ENCODE measurements at places on chromosomes 12 and 14.

DNA sequence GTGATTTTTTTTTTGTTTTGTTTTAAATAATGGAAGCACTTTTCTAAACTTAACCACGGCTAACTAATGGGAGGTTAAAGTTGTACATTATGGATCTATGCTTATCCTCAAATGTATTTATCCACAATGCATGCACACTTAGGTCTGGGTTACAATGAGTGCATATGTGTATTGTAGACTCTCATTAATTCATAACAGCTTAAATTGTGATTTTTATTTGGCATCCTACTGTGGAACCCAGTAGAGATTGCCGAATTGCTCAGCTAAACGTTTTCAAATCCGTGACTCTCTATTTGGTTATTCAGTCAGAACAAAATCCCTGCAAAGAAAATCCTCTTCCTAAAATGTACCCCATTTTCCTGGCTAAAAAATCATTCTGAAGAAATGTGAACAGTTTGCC, 244.0 kb downstream of the SLC25A21 start:
- DNase-seq, result no peak

- DNase-seq, result no peak
These were observed 21.8 kb downstream of the FKBP11 start for GRCh38 chr12:48903363-48903981.

DNA sequence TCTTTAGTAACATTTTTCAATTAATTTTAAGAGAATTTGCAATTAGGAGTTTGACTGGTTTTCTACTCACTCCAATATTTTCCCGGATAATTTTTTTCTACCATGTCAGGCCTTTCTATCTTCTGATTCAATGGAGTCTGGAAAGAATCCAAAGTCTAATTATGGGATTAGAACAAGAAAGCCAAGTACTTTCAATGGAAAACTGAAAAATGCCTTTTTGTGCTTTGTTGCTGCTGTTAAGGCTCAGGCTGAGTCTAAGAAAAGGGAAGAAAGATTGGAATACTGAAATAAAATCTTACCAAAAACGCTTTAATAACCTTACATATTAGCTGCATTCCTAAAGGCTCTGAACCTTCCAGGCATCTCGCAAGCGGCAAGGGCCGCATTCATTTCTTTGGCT, 24.4 kb upstream of the DHRS4 start:
- no peak for DNase-seq

DNA sequence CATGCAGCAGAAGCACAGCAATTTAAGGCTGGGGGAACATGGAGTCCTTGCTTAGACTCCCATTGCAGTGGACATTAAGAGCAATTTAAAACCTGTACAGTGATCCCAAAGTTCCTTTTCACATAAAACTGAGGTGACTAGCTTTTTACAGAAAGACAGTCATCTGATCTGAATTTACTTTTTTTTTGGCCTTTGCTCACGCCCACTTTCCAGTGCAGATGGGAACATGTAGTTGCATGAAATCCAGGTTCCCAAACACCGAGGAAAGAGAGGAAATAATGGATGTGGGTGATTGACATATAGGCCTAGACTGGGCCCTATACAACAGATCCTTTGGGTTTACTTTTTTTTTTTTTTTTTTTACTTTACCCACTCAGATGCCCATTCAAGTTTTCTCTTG, 126.4 kb upstream of the PTPRB start:
- DNase-seq, result no peak

- no peak for DNase-seq
These were observed 96.7 kb upstream of the NOVA1 start for GRCh38 chr14:26694521-26694920.

GRCh38 chr14:89849931-89850330, 104.6 kb downstream of the EFCAB11 start:
- no peak for DNase-seq

- DNase-seq, result no peak
These were observed 77.6 kb downstream of the SINHCAF start for GRCh38 chr12:31248337-31248736.

- DNase-seq, result no peak
These were observed 15.1 kb downstream of the FAIM2 start for GRCh38 chr12:49888461-49889151.

DNA sequence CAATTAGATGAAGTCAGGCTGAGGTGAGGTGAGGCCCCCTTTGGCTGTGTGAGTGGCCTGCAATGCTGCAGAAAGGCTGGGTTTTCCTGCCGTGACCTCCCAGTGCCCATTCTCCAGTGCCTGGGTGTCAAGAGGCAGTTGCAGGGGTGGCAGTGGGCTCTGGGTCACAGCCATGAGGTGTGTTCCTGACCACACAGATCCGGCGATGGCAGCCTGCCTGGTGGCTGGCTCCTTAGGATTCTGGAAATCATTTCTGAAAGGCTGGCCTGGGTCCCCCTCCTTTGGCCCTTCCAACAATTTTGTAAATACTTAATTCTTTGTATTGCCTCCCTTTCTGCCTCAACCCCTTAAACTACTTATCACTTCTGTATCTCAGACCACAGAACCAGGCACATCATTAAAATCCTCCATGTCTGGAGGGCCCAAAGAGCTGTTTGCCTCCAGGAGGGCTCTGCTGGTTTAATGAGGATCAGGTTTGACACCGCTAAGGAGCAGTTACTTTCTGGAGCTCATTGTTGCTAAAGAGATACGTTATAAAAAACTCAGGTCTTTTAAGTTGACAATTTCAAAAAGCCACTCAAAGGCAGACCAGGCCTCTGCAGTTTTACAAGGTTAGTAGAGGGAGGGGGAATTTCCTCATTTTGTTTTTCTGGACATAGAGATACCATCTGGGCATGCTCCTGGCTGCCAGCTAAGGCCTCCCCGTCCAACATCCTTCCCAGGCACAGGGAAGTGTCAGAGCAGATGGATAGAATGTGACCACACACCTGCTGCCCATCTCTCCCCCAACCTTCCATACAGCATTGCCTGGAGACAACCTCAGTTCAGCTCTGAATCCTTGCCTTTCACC, 204.4 kb downstream of the FOXN3 start:
- DNase-seq, result no peak

- DNase-seq, result peak; percentile 93
These were observed 2.4 kb downstream of the ADCY4 start for GRCh38 chr14:24332268-24332993.

- no peak for DNase-seq
These were observed 59.5 kb downstream of the ARID2 start for GRCh38 chr12:45789025-45789424.

- no peak for DNase-seq
These were observed 587 bp upstream of the C12orf75 start for GRCh38 chr12:105329926-105330282.

GRCh38 chr12:107448198-107448597, 237.4 kb upstream of the PWP1 start:
- DNase-seq, result no peak

- DNase-seq, result no peak
These were observed 291.2 kb downstream of the ZFP36L1 start for GRCh38 chr14:68501614-68502052.

GRCh38 chr14:99575043-99576023, 28.7 kb downstream of the CCDC85C start:
- no peak for DNase-seq

- no peak for DNase-seq
These were observed 376.0 kb downstream of the C12orf75 start for GRCh38 chr12:105706321-105706972.

GRCh38 chr14:73476451-73476931, 14.2 kb upstream of the RIOX1 start:
- DNase-seq, result no peak

- no peak for DNase-seq
These were observed 1.1 kb upstream of the SDSL start for GRCh38 chr12:113420996-113421595.

DNA sequence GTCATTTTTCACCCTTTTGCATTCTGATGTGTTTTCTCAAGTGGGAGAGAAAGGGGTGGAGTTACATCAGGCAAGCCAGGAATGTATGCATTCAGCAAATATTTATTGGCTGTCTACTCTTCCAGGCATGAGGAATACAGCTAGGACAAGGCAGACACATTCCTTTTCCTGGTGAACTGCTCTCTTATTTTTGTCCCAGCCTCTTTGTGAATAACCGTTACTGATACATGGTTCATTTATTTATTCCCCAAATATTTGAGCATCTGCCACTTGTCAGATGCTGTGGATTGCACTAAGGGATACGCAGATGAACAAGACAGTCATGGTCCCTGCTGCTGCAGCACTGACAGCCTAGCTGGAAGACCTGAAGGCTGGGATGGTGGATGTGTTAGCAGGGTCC, 6.1 kb downstream of the PELI2 start:
- DNase-seq, result no peak

DNA sequence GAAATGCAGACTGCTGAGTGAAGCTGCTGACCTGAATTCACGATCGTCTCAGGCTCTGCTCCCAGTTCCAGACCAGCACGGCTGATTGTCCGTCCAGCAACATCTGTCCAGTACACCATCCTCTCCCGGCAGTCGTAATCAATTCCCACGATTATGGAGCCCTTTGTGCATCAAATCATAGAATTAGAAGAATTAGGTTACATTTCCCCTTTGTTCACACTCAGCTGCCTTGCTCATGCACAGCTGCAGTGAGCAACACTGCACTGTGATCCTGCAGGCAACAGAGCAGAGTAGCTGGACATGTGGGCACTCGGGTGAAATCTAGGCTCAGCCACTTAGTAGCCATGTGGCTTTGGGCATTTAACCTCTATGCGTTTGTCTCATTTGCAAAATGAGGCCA, 22.2 kb downstream of the RTRAF start:
- DNase-seq, result no peak

DNA sequence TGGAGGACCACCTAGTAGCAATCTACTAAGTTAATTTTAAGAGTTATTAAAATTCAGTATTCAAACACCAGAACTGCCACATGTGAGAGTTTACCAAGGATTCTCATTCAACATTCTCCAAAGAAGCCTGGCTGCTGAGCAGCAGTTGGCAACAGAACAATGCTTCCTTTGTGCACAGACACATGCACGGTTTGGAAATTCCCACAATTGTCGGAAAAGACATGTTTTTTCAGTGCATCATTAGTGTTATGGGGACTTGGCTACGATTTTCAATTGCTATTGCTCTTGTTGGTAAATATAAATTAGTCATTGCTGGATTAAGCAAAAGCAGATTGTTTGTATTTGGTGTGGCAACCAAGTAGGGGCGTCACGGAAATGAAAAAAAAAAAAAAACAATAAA, 22.2 kb downstream of the ST8SIA1 start:
- no peak for DNase-seq

- no peak for DNase-seq
These were observed 58.1 kb downstream of the PLEKHG3 start for GRCh38 chr14:64762044-64763034.

DNA sequence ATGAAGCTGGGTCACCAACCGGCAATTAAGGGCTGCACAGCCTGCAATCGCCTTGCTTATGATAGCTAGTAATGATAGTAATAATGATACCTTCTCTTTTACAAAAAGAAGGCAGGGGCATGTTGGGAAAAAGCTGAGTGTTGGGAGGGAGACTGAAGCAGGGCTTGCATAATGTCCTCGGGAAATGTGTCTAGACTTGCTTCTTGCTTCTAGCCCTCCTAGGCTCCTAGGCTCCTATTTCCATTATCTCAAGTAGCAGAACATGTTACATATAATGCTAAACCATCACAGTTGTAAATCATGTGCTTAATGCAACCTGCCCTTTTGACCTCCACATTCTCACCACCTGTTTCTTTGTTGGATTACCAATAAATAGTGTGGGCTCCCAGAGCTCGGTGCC, 18.7 kb downstream of the RERGL start:
- no peak for DNase-seq

DNA sequence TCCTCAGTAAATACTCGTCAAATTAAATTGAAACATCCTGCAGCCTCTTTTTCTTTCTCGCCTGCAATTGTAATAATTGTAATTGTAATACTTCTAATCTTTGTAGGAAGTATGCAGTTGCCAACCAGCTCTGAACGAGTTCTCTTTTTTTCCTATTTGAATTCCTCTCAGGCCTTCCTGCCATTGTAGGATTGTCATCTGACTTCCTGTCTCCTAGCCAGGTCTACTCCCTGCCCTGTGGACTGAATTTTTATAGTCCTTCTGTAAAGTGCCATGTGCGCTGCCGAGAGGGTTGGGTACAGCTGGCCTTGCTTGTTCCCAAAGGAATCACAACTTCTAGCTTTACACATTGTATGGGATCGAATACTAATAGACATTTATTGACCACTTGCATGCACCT, 183.3 kb downstream of the SSPN start:
- DNase-seq, result no peak

GRCh38 chr14:100587763-100588411, 670 bp upstream of the BEGAIN start:
- no peak for DNase-seq

DNA sequence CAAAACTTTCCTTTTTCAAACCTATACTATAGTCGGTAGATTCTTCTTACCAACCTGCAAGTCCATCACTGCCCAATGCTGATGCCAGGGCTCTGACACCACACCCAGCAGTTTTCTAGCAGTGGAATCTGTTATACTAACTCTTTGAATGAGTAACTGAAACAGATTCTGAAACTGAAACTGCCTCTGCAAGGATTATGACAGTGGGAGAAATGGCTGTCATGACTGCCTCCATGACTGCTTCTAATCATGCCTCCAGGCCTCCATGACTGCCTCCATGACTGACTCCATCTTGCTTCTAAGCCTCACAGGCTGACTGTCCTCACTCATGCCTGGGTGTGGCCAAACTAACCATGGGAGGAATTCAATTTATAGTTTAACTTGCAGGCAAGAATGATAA, 29.4 kb upstream of the OXA1L start:
- peak; percentile 89 for DNase-seq

DNA sequence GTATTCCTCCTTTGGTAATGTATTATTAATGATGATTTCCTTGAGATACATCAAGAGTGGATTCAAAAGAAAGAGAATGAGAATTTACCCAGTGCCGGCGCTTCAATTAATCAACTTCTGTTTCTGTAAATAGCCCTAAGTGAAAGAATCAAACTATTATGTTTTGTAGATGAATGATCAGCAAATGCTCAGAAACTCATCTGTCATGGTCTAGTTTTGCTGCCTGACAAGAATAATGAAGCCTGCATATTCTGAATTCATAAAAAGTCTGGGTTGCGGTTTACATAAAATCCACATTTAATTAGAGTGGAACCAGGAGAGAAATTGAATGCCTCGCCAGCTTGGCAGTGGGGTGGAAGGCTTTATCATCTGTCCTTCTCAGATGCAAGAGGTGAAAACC, 325.3 kb downstream of the GALC start:
- no peak for DNase-seq

DNA sequence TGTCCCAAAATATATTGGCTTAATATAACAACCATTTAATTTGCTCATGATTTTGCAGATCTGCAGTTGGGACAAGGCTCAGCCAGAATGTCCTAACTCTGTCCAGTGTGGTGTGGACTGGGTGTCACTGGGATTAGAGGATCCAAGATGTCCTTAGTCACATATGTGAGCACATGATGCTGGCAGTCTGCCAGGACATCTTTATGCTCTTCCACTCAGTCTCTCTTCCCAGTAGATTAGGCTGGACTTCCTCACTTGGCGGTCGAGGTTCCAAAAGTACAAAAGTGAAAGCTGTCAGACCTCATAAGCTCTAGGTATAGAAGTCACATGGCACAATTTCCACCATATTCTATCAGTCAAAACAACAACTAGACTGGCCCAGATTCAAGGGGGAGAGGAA, 167.9 kb upstream of the NTF3 start:
- no peak for DNase-seq

- DNase-seq, result no peak
These were observed 8.4 kb downstream of the ZC2HC1C start for GRCh38 chr14:75077794-75078193.

Data from activated CD4-positive, alpha-beta T cell treated with anti-CD3 and anti-CD28 coated beads, Interleukin-2, Interleukin-4, amounts not matched to agents 100 ng/mL and 50 ng/mL, durations not matched to agents 16 hours and 8 hours (primary cell).